HS-27A (cell line): ENCODE measurements at places on chromosomes 6 and 20.

DNA sequence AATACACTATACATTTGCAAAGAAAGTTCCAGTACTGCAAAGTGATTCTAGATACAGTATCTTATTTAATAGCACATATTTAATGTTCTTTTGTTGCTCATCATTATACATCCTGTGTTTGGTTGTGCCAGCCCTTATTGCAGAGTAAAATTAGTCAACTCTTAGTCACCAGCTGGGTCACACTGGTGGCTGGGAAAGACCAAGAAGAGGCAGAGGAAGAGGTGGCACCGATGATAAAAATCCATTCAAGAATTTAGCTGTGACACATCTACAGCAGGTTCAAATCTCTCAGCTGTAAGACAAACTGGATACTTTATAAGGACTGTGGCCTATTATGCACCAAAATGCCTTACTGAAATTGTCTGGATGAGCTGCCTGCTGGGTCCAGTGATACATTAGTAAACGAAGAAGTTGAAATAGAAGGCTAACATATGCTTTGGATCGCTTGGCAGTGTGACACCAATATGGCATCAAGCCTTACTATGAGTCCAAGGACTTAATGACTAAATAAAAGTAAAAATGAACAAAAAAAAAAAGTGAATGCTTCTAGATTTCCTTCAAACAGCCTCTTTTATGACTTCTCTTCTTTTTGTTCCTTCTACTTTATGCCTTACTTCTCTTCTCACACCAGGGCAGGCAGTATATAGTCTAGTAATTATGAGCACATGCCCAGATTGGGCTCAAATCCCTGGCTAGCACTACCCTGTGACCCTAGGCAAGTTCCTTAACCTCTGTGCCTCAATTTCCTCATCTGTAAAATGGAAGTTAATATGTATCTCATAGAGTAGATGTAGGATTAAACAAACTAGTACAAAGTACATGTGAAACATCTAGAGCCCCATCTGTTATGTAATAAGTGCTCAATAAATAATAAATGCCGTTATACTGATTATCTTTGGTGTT is 29.4 kb upstream of the RNF8 start:
- peak; percentile 62 for DNase-seq

DNA sequence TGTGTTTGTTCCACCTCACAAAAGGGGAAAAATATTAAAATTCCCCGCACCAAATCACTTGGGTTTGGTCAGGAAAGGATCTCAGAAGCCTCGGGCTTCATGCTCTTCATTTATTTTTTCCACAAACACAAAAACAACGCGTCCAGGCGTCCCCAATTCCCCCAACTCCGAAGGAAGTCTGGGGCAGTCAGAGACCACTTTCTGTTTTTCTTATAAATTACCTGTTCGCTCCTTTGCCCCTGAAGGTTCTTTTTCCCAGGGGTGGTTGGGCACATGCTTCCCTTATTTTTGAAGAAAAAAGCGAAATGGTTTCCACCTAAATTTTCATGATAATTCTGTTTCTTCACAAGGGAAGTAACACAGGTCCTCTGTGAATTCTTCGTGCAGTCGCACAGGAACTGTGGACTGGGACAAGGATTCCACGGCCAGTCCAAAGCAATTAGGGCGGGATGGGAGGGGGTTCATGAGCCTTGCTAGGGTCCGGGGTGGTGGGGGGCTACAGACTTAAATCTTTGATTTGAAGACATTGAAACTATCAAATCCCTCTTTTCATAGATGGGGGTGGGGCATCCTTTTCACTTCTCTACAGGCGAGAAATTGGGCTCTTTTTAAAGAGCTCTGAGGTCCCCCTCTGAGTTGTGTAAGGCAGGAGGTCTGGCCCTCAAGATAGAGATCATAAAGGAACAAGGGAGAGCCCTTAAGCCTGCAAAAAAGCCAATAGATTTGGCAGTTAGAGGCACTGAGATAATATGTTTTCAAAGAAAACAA is 30.5 kb upstream of the HFE start:
- peak; percentile 20 for DNase-seq

GRCh38 chr20:62088258-62089127 is 22.8 kb upstream of the TAF4 start:
- DNase-seq = peak; percentile 14

GRCh38 chr6:32120573-32121059 is 7.4 kb downstream of the ATF6B start:
- DNase-seq = no peak

- no peak for DNase-seq
These were observed 13.9 kb downstream of the NR2E1 start for GRCh38 chr6:108179741-108180140.

DNA sequence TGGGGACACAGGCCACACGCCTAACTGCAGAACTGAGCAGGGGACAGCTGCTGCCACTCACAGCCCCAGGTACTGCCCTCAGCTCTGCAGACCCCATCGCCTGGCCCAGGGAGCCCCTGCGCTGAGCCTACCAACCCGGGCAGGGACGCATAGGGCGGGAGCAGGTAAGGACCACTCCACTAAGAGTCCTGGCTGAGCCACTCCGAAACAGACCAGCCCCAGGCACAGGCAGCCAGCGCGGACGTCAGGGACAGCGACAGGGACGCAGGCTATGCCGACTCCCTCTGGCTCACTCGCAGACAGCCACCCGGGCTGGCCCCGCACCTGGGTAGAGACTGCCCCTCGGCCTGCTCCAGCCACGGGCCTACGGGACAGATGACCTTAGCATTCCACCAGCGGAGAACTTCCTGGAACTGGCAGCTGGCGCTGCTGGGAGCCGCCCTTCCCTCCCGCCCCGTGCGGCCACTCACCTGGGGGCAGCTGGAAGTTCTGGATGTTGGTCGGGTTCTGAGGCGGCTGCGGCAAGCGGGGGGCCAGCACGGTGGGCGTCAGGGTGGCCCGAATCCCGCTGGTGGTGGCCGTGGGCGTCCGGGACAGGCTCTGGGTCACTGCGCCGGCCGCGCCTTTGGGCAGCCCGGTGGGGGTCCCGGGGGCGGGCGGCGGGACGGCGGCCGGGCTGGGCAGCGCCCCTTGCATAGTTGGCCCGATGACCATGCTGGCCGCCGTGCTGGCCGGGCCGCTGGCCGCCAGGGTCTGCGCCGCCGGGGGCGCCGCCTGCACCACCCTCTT is 1.5 kb downstream of the TAF4 start:
- no peak for DNase-seq

GRCh38 chr6:144361016-144361415 is 75.9 kb downstream of the UTRN start:
- DNase-seq = no peak

GRCh38 chr20:37279820-37280219 is 9.6 kb upstream of the MANBAL start:
- DNase-seq = no peak

DNA sequence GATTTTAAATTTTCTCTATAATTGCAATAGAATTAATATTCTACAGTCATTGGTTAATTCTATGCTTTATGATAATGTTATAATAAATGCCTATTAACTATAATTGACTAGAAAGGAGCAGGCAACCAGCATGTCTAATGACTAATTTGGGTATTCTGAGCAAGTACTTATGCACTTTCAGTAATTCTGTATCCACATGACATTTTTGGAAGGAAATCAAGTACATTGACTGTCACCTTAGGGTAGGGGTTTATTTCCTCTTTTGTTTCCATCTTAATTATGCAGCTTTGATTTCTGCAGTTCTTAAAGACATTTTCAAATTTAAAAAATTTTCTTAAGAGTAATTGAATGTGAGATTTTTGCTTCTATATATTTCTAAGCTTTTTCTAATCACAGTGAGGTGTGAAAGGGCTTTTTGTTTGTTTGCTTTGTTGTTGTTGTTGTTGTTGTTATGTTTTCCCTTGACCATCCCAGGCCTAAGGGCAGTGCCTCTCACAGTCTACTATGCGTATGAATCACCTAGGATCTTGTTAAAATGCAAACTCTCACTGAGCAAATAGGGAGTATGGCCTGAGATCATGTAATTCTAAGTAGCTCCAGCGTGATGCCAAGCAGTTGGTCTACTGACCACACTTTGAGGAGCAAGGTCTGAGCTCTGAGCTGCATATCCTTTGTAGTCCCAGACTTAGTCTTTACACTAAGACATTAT is 467.1 kb upstream of the RNF217 start:
- no peak for DNase-seq

- no peak for DNase-seq
These were observed 214.4 kb downstream of the EYA2 start for GRCh38 chr20:47108994-47109393.

- no peak for DNase-seq
These were observed 844.5 kb upstream of the ADGRB3 start for GRCh38 chr6:67790569-67790968.

DNA sequence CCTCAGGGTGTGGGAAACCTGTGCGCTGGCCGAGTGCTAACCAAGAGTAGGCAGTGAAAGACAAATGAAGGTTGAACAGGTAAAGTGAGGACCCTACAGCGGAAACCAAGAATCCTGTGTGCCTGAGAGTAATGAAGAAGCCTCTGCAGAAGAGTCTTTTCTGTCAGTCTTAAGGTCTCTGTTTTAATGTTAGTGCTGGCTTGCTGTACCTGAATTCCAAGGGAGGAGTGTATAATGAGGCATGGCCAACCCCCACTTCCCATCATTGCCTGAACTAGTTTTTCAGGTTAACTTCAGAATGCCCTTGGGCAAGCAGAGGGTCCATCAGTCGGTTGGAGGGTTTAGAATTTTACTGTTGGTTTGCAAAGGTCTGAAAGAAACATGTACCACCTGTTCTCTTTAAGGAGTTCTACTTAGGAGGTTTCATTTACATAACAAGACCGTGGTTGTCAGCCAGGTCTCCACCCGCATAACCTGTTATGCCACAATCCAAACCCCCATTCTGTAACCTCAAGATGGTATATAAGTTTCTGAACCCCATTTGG is 589 bp upstream of the PDCD2 start:
- no peak for DNase-seq

DNA sequence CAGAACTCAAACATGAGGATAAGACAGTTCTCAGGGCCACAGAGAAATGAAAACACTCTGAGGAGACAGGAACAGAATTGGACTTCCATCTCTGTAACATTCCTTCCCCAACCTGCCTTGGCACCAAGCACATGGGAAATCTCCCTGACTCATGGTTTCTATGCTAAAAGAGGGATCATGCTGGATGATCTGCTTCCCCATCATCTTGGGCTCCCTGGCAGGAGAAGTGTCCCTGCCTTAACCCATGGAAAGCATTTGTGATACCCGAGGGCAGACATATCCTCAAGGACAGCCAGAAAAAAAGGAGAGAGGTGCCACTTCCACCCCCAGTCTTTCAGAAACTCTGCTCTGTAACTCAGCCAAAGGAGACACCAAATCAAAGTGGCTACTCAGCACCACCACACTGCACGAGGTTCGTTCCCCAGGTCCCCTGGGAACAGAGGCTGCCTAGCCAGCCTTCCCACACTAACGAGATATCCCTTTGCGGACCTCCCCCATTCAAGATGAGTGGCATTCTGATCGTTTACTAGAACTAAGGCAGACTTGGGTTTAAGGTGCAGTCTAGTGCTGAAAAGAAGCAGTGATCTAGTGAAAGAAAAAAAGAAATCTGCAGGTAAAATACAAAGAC is 34.8 kb downstream of the BLOC1S5 start:
- no peak for DNase-seq

DNA sequence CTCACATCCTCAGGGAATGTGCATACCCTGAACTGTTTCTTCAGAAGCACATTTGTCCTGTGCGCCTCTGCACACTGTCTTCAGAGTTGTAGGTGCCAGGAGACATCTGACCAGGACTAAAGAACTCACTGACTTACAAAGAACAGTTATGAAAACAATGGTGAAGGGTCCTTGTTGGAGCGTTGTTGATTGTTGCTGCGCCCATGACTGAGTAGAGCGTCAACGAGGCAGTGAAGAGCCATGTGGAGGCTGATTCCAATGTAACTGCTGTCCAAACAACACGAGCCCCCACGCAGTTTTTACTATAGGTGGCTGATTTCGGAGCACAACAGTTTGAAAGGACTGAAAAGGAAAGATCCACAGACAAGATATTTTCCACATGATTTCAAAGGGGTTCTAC is 380.3 kb downstream of the CDH26 start:
- no peak for DNase-seq

GRCh38 chr6:129936329-129937165 is 75.4 kb upstream of the TMEM244 start:
- DNase-seq = peak; percentile 59

- no peak for DNase-seq
These were observed 25.5 kb downstream of the GNAS start for GRCh38 chr20:58877976-58878360.

DNA sequence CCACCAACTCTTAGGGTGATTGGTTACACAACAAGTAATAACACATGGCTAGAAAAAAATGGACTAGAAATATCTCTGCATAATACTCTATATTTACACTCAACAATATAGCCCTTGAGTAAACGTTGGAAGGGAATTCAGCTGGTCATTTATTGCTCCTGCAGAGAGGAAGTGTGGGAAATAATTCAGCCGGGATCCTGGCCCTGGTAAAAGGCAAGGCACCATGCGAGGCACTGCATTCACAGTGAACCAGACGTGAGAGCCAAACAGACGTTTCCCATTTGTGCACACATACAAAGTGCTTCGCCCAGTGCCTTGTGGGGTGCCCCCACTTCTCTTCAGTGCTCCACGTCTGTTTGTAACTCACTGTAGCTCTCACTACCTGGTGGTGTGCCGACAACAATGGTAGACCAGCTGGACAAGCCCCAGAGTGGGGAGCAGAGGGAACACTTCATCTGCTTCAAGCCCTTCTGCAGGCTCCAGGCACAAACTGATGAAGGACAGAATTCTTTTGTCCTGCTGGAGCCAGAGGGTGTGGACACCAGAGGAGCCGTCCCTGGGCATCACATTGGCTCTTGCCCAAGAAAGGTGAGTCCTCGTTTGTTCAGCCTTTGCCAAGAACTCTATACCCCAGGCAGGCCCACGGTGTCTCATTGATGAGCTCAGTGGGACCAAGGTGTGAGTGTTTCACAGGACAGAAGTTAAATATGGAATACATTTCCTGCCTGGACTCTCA is 18.8 kb downstream of the SYNDIG1 start:
- no peak for DNase-seq

GRCh38 chr6:112429226-112429625 is 82.1 kb downstream of the RFPL4B start:
- no peak for DNase-seq

GRCh38 chr20:58436868-58437645 is 48.0 kb downstream of the VAPB start:
- no peak for DNase-seq

DNA sequence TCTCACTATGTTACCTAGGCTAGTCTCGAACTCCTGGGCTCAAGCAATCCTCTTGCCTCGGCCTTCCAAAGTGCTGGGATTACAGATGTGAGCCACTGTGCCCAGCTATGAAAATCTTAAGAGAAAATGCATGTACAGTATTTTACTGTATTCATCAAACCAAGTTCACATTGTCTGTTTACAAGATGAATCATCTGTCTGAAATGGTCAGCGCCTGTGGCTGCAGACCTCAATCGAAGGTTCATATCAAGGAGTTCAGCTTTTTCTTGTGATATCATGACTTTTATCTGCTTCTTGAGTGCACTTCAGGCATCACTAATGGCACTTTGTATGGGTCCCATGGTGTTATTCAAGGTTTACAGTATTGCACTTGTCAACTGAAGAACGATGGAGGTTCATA is 155.1 kb downstream of the SLC16A10 start:
- DNase-seq = no peak
